Hypothalamus (tissue), 51 donors: ENCODE measurements at places on chromosomes 6 and 20.

DNA sequence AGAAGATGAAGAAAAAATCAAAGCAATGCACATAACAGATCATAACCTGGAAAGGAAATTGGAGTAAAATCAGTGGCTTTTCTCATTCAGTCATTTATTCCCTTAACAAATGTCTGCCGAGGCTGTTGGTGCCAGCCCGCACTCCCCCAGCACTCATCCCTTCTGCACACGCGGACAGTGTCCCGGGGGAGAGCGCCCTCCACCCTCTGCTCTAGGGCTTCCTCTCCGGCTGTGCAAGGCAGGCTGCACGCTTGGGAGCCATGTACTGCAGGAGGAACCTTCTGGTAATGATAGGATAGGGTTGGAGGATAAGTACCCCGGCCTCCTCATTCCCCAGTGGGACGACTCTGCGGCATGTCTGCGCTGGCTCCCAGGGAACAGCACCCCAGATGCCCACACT is 134.5 kb downstream of the PAX1 start:
- DNase-seq: no peak

DNA sequence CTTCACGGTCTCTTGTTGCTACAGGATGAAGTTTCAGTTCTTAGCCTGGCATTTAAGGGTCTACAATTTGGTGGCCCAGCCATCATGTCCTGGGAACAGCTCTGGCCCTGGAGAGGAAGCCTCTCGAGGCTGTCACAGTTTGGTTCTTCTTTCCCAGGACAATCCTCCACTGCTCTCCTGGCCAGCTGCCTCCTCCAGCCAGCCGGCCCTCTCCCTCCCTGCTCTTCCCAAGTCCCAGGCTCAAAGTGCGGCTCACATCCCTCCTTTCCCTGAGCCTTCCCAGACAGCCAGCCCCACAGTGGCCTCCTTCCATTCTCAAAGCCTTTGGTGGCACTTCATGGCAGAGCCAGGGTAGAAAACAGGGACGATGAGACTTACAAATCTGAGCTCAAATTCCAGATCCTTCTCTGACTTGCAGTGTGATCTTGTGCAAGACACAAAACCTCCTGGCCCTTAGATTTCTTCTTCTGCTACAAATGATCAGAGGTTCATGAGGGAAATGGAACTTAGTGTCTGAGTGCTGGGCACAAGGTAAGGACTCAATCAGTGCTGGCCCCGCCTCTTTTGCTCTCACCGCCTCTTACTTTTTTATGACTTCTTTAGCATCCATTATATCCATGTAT is 223.8 kb upstream of the ECI2 start:
- DNase-seq: no peak

GRCh38 chr20:54104781-54105180 is 34.4 kb upstream of the BCAS1 start:
- no peak for DNase-seq

DNA sequence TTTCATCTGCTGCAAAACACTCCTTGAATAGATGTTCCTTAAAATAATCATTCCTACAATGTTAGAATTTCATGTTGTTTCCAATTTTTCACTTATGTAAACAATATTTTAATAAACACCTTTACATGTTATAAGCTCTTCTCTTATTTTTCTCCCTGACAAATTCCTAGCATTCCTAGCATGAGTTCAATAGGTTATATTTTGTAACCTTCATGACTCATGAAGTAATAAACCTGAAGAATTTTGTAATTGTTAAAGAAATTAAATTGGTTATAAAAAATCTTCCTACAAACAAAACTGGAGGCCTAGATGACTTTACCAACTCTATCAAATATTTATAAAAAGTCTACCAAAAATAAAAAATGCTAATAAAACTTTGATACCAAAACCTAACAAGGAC is 66.3 kb downstream of the NT5E start:
- DNase-seq: no peak

DNA sequence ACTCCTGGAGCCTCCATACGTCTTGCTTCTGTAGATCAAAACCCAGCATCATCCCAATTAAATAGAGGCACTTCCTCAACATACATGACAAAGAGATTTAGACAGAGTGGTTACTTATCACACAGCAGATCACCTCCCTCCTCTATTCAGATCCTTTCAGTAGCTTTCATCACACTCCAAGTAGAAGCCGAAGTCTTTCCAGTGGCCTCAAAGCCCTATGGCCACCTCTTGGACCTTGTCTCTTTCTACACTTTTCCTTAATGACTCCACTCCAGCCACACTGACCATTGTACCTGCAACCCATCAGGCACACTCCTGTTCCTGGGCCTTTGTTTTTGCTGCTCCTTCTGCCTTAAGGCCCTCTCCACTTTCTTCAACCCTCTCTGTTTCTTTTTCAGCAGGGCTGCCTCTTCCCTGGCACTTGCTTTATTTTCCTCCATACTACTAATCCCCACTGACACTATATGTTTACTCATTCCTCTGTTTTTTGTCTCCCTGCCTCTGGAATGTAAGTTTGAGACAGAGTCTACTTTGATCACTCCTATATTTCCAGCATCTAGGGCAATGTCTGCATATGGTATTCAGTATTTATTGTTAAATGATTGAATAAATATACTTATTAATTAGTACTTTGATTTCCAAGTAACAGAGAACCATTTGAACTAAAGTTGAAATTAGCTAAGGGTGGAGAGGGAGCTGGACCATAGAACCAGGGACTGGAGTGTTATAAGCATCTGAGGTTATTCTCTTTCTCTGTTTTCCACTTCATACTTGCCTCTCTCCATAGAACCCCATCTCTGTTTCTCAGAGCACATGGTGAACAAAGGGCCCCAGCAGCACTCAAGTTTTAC is 43.4 kb upstream of the TRAM2 start:
- no peak for DNase-seq

DNA sequence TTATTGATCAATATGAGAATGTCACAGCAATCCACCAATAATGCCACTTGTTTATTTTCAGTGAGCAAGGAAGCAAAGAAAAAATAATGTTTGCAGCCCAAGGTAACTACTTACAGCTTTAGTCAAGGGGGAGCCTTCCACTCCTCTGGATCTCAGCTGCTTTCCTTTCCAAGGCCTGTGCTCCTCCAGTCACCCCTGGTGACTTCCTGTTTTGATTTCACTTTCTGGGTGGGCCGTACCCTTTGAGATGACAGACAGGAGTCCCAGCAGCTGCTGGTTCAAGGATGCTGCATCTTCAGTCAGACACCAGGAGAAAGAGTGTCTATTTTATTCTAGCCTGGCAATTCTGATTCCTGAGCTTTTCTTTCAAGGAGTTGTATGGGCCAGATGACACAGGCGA is 5.6 kb upstream of the VNN2 start:
- DNase-seq: no peak

DNA sequence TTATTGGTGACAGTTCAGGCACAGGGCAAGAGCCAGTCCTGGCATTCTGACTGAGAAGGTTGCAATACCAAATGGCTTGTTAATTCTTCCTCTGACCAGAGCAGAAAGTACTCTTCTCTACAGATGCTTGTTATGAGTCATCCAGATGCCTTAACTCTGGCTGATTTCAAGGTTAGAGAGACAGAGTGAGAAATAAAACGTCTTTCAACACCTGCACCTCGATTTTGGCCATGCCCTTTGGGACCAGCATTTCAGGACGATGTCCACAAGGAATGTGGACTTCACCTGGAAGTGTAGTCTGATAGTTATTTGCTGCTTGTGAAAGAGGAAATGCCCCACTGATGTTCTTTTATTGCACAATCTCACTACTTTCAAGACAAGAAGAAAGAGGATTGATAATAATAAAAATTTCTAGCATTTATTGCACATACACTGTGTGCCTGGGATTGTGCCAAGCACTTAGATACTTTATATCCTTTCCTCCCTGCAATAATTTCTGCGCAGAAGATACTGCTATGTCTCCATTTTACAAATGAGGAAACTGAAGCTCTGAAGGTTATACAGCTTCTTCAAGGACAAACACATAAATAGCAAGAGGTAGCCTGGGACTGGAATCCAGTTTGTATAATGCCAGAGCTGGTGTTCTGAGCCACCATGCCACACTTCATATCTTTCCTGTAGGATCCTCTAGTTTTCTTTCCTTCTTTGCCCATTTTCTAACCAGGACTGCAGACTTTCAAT is 33.5 kb upstream of the MCM3 start:
- DNase-seq: no peak

DNA sequence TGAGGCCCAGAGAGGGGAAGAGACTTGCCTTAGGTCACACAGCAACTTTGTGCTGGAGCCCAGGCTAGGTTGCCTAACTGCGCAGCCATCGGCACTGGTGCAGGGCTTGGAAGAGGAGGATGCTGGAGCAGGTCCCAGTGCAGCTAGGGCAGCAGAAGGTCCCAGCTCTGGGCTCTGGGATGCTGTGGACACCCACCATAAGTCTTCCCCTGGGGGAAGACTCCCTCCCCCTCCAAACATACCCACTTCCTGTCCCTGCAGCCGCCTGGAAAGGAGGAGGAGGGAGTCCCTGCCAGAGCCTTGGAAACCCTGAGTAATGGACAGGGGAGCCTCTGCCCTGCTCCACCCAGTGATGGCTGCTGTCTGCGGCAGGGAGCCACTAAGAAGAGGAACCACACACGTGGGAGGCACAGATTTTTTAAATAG is 93.6 kb downstream of the NCR2 start:
- no peak for DNase-seq

- DNase-seq: no peak
Measured at GRCh38 chr6:42899871-42900270, 16.0 kb upstream of the PTCRA start.

DNA sequence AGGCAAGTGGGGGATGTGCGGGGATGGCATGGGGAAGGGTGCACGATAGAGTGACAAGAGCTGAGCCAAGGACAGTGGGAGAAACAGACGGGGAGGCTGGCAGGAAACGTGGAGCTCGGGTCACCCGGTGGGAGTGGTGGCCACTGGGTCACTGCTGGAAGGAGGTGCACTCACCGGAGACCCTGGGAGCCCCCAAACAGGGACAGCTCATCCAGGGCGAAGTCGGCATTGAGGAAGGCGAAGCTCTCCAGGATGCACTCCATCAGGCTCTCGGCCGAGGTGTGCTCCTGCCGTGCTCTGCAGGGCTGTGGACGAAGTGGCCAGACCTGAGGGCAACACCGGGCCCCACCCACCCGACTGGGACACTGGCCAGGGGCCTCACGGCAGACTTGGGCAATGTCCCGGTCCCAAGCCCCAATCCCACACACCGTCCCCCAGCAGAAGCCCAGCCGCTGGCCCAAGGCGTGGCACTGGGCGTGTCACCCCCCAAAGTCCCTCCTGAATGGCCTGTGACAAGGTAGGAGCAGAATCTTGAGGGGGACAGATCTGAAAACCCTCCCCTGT is 87.3 kb downstream of the PTPN1 start:
- DNase-seq: no peak

- no peak for DNase-seq
Measured at GRCh38 chr6:107704347-107705013, 119.6 kb downstream of the SCML4 start.

DNA sequence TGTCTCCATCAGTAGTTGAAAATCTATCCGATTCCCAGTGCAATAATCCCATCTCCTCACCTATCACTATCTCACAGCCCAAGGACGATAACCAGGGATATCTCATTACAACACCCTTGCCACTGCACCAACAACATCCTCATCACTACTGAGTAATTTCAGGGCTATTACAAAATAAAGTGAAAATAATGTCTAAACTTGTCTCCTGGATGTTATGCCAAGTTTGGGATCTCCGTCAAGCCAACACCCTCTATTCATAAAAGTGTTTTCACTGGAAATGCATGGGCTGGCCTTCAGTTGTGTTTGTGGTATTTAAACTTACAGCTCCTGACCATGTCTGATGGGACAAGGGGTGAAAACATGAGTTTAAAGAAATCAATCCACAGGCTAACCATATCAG is 42.0 kb upstream of the STMND1 start:
- DNase-seq: no peak

- DNase-seq: no peak
Measured at GRCh38 chr6:134647861-134648260, 302.0 kb downstream of the ALDH8A1 start.

DNA sequence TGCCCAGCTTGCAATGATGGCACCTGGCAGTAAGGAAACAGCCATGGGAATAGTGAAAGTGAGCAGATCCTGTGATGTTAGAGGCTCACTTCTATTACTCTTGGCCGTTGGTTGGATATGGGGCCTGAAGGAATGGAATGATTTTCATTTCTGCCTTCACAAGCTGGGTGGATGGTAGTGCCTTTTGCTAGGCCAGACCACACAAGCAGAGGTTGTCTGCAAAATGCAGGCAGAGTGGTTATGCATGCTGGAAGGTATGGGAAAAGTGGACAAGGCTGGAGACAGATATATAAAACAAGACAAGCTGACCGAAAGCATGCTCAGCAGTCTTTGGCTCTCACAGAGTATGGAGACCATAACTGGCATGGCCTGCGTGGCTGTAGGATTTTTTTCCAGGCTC is 50.7 kb upstream of the ERVFRD-1 start:
- no peak for DNase-seq

GRCh38 chr6:144055121-144055931 is 40.0 kb downstream of the SF3B5 start:
- DNase-seq: no peak

GRCh38 chr20:32052090-32052777 is at the start of gene HCK:
TSS of gene HCK (plus strand) at chr20:32052242.
- DNase-seq: no peak

DNA sequence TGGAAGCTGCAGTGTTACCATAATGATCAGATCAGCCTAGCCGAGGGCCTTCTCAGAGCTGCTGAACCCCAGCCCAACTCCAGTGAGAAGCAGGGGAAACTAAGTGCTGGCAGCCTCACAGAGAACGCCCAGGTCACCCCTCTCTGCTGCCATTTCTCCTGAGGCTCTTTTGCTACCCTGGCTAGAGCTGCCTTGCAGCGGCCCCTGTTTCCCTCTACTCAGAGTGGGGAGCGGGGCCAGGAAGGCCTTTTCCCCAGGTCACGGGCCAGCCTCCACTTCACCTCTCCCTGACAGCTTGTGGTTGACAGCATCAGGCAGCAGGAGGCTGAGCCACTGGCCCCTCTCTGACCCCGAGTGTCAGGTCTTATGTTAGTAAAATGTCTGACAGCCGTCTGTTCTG is 22.7 kb downstream of the ACTR5 start:
- no peak for DNase-seq

DNA sequence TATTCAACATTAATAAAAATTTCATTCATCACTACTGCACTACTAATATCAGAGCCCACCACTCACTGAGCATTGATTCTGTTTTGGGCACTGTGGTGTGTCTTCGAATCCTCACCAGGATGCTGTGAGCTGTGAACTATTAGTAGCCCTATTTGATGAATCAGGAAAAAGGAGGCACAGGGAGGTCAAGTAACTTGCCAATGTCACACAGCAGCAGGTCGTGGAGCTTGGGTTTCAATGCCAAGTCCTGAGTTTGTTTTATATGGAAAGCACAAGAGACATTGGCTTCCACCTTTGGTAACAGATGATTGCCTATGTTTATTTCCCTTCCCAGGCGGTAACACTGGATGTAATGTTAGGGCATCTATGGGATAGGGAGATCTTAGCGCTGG is 15.0 kb downstream of the NQO2 start:
- no peak for DNase-seq
